ENCODE measurements at places on chromosomes 12 and 14.

DNA sequence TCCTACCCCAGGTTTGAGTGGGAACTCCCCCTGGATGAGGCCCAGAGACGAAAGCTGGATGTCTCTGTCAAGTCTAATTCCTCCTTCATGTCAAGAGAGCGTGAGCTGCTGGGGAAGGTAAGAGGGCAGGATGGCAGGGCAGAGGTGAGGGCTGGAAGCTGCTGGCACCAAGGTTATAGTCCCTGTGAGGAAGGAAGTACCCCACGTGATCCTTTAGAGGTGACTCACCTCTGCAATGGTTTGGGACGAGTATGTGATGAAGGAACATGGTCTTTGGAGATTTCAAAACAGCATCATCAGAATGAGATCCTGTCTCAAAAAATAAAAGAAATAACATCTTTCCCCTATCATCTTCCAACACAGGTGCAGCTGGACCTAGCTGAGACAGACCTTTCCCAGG, 9.2 kb upstream of the MYL6B start:
- DNase-seq = no peak

DNA sequence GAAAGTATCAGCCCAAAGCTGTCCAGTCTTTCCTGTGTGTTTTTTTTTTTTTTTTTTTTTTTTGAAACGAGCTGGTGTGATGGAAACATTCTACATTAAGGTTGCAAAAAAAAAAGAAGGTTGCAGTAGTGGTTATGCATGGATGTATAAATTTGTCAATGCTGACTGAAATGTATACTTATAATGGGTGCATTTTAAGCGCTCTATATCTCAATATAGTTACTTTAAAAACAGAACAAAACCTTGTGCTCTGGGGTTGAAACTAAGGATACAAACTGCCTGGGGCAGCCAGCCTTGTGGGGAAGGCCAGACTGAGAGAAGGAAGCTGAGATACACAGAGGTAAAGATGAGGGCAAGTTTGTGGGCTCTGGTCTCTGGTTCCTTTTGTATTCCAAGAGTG, 87.3 kb upstream of the RMST start:
- DNase-seq = no peak

DNA sequence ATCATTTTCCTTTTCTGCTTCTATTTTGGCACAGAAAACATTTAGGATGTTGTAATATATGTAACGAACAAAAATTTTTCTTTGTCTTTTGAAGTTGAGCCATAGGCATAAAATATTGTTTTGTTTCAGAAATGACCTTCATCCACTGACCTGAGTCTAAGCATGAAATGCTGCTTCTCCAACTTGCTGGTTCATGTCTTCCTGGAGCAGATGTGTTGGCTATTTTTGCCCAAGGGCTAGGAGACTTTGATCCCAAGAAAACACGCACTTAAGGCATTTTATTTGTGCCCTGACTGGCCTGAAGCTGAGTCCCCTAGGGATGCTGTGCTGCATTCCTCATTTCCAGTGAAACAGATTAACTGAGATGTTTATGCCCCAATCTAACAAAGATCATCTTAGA, 27.2 kb upstream of the ALG10B start:
- DNase-seq = no peak

DNA sequence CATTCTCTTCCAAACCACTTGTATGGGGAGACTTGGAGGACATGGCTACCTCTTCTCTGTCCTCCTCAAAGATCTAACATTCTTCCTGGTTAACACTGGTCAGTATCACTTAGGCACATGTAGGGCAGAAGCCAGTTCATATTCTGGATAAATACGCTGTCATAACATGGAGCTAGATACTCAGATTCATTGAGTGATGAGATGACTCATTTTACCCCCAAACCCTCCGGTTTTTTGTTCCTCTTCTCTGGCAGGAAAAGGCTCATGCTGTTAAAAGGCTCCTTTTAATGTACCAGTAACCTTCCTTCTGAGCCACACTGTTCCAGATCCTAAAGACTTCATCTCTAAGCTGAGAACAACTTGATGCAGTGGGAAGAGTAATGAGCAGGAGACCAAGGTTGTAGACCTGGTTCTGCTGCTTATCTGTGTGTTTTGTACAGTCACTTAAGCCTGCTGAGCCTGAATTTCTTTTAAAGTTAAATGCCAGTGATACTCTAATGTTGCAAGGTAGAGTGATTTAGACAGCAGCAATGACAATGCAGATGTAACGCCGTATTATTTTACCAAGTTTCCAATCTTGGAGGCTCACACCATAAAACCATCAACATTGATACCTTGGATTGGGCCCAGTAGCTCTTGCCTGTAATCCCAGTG, 57.3 kb upstream of the ELK3 start:
- no peak for DNase-seq

GRCh38 chr12:122917507-122918121, 21.7 kb upstream of the VPS37B start:
- DNase-seq = no peak

DNA sequence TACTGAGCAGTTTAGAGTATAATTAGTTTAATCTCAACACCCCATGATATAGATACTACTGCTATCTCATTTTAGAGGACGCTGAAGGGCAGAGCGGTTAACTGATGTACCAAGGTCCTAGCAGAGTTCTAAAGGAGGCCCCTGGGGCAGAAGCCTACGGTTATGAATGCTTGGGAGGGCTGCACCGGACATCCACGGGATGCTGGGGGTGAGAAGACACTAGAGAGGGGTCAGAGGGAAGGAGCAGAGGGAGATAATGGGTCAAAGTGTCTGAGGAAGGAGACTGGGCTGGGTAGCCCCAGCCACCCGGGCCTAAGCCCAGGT, 1.6 kb upstream of the ACTR6 start:
- no peak for DNase-seq

DNA sequence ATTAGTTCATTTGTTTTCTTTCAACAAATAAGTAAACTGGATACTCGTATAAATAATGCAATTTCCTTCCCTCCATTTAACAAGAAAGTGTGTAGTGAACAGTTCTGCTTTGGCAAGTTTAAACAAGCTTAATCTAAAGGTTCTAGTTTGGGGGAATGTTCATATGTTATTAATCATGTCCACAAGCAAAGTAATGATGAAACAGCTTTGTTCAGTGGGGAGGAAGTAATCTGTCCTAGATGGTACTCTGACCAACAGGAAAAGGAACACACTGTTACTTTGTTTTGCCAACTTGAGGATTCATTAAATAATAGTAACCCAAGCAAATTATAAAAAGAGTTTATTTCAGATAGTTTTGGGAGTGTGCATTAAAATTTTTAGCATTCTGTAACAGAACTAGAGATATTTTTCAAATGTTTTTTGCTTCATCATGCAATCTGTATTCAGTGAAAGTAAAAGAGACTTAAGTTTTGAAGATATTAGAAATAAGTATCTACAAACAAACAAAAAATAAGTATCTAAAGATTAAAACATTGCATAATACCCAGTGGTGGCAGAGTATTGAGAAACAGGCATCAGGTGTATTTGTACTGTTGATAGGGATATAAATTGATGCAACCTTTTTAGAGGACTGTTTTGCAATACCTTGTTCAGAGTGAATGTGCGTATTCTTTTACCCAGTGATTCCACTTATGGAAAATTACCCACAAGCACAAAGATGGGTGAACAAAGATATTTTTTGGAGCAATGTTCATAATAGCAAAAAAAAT, 61.1 kb downstream of the RAB35 start:
- DNase-seq = no peak

- DNase-seq = no peak
Measured at GRCh38 chr14:105646175-105646574, 119.8 kb downstream of the TMEM121 start.

DNA sequence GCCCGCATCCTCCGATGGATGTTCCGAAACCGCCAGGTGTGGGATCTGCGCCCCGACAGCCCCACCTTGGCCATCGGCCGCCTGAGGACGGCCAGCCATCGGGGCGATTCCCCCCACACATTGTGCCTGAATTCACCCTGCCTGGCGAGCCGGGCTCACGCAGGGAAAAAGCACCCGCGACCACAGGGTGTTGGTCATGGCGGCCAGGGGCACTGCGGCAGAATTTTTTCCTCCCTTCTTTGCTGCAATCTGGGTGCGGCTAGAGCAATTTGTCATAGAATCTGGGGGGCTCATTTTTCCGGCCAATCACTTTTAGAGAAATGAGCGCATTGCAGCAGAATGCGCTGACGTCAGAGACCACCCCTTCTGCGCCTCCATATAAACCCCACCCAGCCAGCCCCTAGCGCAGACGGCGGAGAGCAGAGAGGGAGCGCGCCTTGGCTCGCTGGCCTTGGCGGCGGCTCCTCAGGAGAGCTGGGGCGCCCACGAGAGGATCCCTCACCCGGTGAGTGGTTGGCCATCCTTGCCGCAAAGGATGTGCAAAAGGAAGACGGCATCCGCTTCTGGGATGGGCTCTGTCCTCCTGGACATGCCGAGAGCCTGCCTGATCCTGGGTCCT, at the start of gene MEG3:
TSS of gene MEG3 (plus strand) at position 406 of the 619 bp plus-strand sequence.
- no peak for DNase-seq

- DNase-seq = no peak
Measured at GRCh38 chr14:90518941-90519256, 122.1 kb downstream of the CALM1 start.

- no peak for DNase-seq
Measured at GRCh38 chr12:18139989-18140596, 50.1 kb upstream of the RERGL start.

- no peak for DNase-seq
Measured at GRCh38 chr12:64699504-64700115, 59.6 kb downstream of the GNS start.

DNA sequence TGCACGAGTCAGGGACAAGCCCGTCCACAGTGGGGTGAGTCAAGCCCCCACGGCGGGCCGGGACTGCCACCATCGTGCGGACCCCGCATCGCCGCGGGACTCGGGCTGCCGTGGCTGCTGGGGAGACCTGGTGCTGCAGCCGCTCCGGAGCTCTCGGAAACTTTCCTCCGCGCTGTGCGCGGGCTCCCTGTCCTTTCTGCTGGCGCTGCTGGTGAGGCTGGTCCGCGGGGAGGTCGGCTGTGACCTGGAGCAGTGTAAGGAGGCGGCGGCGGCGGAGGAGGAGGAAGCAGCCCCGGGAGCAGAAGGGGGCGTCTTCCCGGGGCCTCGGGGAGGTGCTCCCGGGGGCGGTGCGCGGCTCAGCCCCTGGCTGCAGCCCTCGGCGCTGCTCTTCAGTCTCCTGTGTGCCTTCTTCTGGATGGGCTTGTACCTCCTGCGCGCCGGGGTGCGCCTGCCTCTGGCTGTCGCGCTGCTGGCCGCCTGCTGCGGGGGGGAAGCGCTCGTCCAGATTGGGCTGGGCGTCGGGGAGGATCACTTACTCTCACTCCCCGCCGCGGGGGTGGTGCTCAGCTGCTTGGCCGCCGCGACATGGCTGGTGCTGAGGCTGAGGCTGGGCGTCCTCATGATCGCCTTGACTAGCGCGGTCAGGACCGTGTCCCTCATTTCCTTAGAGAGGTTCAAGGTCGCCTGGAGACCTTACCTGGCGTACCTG, 1.1 kb downstream of the PDE3A start:
- no peak for DNase-seq

- DNase-seq = no peak
Measured at GRCh38 chr12:54082397-54082892, 28.8 kb downstream of the HOXC4 start.

GRCh38 chr12:50916292-50916691, 36.1 kb upstream of the HIGD1C start:
- no peak for DNase-seq

GRCh38 chr12:105359856-105360255, 29.4 kb downstream of the C12orf75 start:
- DNase-seq = no peak

- no peak for DNase-seq
Measured at GRCh38 chr14:91496790-91497189, 13.3 kb downstream of the PPP4R3A start.

DNA sequence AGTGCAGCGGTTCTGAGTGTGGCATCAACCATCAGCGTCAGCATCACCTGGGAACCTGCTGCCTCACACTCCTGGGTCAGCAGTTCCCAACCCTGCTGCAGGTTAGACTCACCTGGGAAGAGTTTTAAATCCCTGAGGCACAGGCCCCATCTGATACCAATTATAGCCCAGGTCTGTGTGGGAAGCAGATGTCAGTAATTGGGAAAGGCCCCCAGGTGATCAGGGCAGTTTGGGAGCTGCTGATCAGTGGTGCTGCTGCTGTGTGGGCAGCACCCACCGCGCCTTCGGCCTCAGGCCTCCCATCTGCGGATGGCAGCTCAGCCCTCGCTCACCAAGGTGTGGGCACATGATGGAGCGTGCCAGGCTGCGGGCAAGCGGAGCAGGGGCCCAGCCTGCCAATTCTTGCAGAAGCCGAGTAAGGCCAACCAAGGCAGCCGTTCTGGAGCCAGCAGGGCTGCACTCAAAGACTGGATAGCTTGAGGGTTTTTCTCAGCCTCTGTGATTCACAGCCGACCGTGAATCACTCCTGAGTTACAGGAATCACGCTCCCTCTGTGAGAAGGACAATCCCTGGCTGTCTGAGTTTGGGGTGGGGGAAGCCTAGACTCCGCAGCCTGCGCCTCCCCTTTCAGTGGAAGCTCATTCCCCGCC, 155.6 kb upstream of the SFSWAP start:
- DNase-seq = no peak

GRCh38 chr12:86711731-86712130, 455.5 kb upstream of the MGAT4C start:
- DNase-seq = no peak

DNA sequence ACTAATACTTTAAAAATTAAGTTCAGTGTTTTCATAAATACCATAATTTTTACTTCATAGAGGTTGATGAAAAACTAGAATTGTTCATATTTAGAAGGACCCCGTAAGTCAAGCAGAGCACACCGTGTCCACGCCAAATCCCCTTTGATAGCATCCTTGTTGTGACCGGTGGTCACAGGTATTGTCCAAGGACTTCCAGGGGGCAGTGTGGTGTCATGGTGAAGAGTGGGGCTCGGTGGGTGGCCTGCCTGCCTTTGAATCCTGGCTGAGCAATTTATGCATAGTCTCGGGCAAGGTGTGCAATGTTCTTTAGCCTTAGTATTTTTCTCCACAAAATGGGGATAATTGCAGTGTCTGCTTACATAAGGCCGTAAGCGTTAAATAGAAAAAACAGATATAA, 169.9 kb downstream of the KTN1 start:
- DNase-seq = no peak

- DNase-seq = no peak
Measured at GRCh38 chr12:123908884-123909725, 63.5 kb downstream of the CCDC92 start.

- DNase-seq = no peak
Measured at GRCh38 chr12:113157218-113157859, 7.8 kb downstream of the CFAP73 start.

DNA sequence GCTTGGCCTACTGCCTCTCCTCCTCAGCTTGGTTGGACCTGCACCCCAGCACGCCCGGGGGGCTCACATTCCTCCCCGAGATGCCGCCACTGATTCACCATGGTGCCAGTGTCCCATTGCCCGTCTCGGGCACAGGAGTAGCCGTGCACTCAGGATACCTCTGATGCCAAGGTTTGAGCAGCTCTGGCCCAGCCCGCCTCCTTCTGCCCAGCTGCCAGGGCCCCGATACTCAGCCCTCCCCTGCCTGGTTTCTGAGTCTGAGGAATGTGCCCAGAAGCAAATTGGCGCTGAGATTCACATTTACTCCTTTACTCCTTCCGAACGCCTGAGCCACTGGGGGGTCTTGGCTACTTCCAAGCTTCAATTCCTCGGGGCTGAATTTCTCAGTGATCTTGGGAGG, 63.5 kb downstream of the NINJ2 start:
- no peak for DNase-seq

GRCh38 chr12:118299791-118300460, 72.8 kb downstream of the TAOK3 start:
- no peak for DNase-seq

GRCh38 chr14:52299692-52300278, 14.3 kb upstream of the PTGER2 start:
- DNase-seq = no peak
